ENCODE measurements at places on chromosomes 7 and 10.

- DNase-seq = no peak
These were observed 63.3 kb upstream of the PRSS1 start for GRCh38 chr7:142685877-142686508.

GRCh38 chr7:42274053-42274452 lies 37.0 kb upstream of the GLI3 start:
- no peak for DNase-seq

GRCh38 chr7:147923841-147924240 lies 666.7 kb upstream of the C7orf33 start:
- no peak for DNase-seq

- DNase-seq = no peak
These were observed 75.6 kb upstream of the GPR22 start for GRCh38 chr7:107394276-107394675.

GRCh38 chr7:108642126-108642525 lies 72.5 kb downstream of the DNAJB9 start:
- DNase-seq = no peak

Measured in stimulated activated CD8-positive, alpha-beta memory T cell treated with anti-CD3 and anti-CD28 coated beads, Interleukin-2, amount 100 ng/mL, for 1 hour (primary cell).